ENCODE measurements at places on chromosomes 1 and 21.

- peak; percentile 41 for DNase-seq
Measured at GRCh38 chr1:12296623-12297022, 66.8 kb downstream of the VPS13D start.

DNA sequence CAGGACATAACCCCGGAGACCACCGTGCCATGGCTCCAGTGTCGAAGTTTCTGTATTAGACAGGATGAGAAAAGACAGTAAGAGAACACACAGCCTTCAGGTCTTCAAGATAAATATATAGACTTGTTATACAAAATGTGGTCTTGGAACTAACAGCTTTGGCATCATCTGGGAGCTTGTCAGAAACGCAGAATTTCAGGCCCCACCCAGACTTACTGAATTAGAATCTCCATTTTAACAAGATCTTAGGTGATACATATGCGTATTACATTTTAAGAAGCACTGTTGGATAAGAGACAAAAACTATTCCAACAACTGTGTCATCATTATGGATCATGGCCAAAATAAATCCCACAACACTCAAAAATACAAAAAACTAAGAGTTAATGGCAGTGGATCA, 239.3 kb downstream of the ASTN1 start:
- no peak for DNase-seq

GRCh38 chr1:12185918-12186678, 19.3 kb downstream of the TNFRSF1B start:
- no peak for DNase-seq

GRCh38 chr1:34263406-34263805, 86.7 kb downstream of the C1orf94 start:
- DNase-seq, result no peak

DNA sequence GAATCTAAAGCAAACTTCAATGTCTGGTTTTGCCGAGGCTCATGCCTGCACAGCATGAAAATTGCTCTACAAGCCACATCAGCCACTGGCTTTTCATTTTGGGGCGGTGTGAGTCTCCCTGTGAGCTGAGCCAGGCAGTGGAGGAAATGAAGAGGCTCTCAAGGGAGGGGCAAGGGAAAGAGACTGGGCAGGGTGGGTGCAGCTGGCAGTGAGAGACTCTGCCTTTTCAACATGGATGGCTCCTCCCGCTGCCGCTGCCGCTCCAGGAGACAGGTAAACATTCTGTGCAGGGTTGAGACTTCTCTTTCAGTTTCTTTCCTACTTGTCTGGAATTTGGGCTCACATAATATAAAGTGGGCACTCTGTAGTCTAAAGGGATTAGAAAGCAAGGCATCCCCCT, 11.3 kb upstream of the CTSE start:
- no peak for DNase-seq

DNA sequence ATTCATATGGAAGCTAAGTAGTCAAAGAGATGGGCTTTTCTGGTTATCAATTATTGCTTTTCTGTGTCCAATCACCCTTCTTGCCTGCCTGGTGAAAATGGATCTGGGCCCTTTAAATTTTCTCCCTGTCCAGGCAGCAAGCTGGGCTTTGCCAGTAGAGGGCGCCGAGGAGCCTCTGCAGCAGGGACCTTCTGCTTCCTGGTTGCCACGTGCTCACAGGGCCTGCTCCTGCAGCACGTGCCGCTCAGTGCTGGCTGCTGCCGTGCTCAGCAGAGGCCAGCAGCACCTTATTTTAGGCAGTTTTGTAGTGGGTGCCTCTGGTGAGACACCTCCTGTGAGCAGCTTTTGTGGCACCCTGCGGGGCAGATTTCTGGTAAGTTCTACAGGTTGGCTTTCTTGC, 4.0 kb downstream of the ACTL8 start:
- DNase-seq, result no peak

Measured in GM20000 (cell line).